ENCODE measurements at places on chromosomes 11 and 22.

- no peak for DNase-seq
These were observed 109.8 kb upstream of the ZC3H12C start for GRCh38 chr11:109983358-109983757.

- DNase-seq: no peak
These were observed 23.3 kb upstream of the SERPIND1 start for GRCh38 chr22:20750461-20751184.

DNA sequence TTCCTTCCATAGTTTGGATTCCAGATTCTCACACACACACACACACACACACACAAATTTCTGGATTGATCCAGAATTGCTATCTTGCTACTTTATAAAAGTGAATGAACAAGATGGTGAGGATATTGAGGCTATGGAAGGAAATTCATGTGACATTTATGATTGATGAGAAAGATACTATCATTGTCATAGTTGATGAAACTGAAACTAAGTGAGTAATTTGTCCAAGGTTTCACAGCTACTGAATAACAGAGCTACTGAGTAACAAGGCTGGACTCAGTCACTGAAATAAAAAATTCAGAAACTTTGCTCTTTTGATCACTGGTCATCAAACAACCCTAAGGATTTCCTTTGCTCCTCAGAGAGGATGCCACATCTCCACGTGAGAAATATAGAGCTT, 16.2 kb downstream of the OR5D16 start:
- DNase-seq: no peak

DNA sequence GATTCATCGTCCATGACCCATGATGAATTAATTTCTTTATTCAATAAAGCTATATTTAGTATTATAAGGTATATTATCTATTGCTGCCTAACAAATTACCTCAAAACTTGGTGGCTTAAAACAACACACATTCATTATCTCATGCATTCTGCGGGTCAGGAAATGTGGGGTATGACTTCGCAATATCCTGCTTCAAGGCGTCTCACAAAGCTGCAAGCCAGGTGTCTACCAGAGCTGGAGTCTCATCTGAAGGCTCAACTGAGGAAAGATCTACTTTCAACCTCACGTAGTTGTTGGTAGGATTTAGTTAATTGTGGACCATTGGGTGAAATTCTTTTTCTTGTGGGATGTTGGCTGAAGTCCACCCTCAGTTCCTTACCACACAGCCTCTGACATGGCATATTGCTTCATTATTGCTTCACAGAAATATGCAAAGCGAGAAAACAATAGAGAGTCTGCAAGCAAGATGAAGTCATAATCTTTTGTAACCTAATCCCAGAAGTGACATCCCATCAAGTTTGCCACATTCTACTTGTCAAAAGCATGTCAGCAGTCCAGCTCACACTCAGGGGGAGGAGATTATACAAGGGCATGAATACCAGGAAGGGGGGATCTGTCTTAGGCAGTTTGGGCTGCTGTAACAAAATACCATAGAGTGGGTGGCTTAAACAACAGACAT, 45.1 kb downstream of the KREMEN1 start:
- DNase-seq: no peak

- no peak for DNase-seq
These were observed 32.5 kb downstream of the WT1 start for GRCh38 chr11:32402836-32403235.

DNA sequence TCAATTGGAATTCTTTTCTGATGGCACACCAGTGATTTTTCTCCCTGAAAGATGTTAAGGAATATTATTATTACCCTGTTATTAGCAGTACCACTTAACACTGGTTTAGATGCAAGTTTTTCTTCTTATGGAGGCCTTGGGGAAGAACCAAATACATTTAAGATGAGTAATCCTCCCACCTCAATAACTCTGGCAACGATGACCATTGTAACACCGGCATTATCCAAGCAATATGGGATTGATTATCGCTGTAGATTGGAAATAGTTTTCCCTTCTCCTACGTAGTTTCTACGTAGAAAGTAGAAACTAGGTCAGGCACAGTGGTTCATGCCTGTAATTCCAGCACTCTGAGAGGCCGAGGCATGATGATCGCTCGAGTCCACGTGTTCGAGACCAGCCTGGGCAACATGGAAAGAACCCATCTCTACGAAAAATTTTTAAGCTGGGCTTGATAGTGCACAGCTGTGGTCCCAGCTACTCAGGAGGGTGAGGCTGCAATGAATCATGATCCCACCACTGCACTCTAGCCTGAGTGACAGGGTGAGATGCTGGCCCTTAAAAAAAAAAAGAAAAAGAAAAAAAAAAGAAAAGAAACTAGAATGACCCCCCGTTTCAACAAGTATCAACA, 45.5 kb downstream of the PACSIN2 start:
- no peak for DNase-seq

DNA sequence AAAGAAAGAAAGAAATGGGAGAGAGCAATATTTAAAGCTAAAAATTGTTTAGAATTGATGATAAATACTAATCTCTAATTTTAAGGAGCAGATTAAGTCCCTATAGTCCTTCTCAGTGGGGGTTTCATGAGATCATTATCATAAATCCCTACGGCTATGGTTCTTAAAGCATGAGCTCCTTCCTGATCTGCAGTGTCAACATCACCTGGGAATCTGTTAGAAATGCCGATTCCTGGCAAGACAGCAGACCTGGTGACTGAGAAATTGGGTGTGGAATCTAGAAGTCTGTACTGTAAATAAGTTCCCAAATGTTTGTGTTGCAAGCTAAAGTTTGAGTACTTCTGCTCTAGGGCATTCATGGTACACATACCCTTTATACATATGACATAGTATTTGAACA, 12.6 kb downstream of the HIKESHI start:
- DNase-seq: no peak

GRCh38 chr11:94803491-94803890, 35.3 kb downstream of the AMOTL1 start:
- no peak for DNase-seq

DNA sequence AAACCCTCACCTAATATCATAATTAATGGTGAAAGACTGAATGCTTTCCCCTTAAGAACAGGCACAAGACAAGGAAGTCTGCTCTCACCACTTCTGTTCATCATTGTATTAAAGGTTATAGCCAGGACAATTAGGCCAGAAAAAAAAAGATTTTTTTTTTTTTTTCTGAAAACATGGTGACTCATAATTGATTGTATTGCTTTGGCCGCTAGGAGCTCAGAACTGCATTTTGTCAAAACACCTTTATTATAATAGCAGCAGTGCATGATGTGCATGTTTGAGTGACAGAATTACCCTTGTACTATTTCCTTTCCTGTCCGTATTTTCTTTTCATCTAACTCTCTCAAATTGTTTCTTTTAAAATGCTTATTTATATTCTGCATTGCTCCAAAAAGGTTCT, 98.1 kb downstream of the RNF169 start:
- DNase-seq: no peak
